SHP77 (cell line): ENCODE measurements at places on chromosomes 13 and 19.

DNA sequence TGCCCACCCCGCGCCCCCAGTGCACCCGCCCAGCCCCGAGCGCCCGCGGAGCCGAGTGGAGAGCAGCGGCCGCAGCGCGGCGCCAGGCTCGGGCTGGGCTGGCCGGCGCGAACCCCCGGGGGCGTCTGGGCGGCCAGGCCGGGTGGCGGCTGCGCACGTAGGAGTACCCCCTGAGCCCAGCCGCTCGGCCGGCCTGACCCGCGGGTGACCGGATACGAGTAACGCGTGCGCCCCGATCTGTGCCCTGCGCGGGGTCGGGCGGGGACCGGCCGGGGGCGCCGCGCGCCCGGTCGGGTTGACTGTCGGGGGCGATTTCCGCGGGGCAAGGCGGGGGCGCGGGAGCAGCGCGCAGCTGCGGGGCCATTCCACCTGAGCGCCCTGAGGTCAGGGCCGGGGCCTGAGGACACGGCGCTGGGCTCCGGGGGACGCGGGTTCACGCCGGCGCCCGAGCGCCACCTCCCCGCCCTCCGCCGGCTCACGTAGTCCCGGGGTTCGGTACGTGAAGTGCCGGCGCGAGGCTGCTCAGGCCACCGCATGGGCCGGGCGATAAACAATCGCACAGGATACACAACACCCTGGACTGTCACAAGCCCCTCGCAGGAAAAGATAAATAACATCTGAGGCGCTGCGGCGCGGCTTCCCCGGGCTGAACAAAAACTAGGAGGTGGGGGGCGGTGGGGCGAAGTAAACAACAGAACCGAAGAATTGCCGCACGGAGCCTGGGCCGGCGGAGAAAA lies 37.6 kb upstream of the FLT1 start:
- no peak for DNase-seq

- no peak for DNase-seq
These were observed 5.0 kb downstream of the PAK4 start for GRCh38 chr19:39130337-39131254.

- DNase-seq: no peak
These were observed 19.8 kb upstream of the ISYNA1 start for GRCh38 chr19:18457483-18458331.

DNA sequence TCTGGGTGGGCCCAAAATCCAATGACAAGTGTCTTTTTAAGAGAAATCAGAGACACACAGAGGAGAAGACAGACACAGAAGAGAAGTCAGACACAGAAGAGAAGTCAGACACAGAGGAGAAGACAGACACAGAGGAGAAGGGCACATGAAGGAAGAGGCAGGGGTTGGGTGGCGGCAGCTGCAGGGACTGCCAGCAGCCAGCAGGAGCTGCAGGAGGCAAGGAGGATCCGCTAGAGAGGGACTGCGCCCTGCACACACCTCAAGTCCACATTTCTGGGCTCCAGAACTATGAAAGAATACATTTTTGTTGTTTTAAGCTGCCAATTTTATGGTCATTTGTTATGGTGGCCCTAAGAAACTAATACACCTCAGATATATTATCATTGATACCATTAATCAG lies 140.6 kb downstream of the ZIC5 start:
- DNase-seq: no peak

GRCh38 chr19:11423164-11423790 lies 4.2 kb upstream of the RGL3 start:
- DNase-seq: no peak

- DNase-seq: no peak
These were observed 151.7 kb downstream of the EFNB2 start for GRCh38 chr13:106383791-106384190.

GRCh38 chr13:66860878-66861417 lies 369.2 kb downstream of the PCDH9 start:
- no peak for DNase-seq

GRCh38 chr19:10927730-10928562 lies 493 bp downstream of the YIPF2 start:
- DNase-seq: no peak

DNA sequence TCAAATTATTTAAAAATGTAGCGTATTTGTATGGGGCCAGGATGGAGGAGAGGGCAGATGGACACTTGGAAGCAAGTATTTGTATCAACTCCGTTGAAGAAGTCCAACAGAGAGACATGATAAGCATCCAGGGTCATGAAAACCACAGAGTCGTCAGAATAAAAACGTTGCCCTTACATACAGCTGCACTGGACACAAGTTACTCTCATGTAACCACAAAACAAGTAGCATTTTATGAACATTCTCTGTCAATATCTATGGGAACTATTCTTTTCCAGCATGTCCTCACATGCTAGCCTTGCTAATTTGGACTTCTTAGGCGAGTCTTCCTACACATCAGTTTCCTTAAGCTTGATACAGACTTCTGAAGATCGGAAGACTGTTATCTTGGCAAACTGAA lies 35.0 kb downstream of the EFNB2 start:
- DNase-seq: no peak

GRCh38 chr19:32357720-32358119 lies 12.3 kb downstream of the ZNF507 start:
- no peak for DNase-seq

GRCh38 chr19:42151782-42152684 lies 19.8 kb upstream of the POU2F2 start:
- no peak for DNase-seq

- DNase-seq: no peak
These were observed 8.4 kb downstream of the PLEKHF1 start for GRCh38 chr19:29673451-29674371.

DNA sequence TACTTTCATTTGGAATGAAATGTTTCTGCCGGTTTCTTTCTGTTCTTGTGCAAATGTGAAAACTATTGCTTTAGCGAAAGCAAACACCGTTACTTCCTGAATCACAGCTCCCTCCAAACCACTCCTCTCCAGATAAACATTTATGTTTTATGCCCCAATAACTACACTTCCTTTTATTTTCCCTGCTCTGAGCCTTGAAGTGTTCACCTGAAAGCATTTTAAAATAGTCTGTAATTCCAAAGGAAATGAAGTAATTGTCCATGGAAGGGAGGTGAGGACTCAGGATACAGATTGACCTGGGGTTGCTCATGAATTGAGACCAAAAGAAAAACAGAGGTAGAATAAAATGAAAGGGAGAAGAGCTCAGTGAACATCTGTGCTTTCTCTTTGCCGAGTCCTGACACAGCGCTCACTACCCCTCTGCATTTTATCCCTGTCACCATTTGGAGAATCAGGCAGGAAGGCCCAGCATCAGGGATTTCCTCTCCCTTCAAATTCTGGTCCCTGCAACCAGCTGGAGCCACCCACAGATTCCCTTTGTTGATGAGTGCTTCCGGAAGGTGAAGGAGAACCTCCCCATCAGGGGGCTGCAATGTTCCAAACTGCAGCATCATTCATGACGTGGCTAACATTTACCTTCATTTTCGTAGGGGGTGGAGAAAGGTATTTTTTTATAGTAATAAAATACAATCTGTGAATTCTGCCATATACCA lies 171.9 kb downstream of the ITGBL1 start:
- peak; percentile 86 for DNase-seq

- DNase-seq: no peak
These were observed 15.0 kb downstream of the TMTC4 start for GRCh38 chr13:100659578-100659977.

DNA sequence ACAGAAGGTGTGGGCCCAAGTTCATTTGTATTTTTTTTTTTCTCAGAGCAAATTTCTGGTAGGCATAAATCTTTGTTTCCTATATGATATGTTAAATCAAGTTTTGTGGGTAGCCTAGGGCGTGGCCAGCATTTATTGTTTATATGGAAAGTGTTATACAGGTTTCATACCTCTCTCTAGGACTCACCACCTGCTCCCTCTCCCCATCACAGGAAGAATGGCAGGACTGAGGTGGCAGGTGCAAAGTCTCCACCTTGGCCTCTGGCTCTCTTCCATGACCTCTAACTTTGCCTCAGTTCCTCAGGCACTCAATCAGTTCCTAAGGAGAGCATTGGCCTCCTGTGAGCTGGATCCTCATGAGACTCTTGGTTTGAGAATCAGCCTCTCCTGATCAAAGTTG lies 172.3 kb upstream of the TSC22D1 start:
- no peak for DNase-seq

DNA sequence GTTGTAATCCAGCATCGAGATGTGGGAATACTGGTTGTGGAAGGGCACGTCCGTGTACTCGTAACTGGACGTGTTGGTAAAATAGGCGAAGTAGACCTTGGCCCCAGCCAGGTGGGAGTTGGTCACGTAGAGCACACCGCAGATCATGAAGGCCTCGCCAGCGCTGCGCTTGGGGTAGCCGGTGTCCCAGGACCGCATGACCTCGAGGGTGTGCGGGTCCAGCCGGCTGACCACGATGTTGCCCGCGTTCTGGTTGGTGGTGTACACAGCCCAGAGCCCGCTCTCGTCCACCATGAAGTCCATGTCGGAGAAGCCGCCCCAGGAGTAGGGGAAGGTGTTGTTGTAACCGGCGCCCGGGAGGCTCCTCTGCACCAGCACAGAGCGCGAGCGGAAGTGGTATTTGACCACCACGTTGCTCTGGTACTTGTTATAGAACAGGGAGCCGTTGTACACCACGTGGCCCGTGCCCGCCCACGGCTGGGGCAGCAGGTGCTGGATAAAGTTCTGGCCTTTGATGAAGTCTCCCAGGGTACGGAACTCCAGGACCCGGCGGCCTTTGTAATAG lies 19.2 kb downstream of the PIN1 start:
- no peak for DNase-seq

- no peak for DNase-seq
These were observed 171.7 kb downstream of the LACC1 start for GRCh38 chr13:44051405-44051804.

DNA sequence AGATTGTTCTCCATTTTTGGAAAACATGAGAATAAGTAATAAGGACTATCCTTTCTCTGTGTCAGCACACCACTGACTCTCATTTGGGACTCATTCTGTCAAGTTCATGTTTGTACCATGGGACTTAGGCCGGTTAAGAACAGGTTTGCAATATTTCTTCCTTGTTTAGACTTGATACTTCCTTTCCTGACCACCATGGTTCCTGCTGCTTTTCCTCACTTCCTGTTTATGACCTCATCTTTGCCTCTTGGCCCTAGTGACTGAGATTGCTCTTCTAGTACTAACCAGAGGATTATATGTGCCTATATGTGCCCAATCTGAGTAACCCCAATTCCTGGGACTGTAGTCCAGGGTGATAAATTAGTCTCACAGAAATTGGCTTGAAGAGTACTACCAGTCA lies 32.5 kb upstream of the NDFIP2 start:
- no peak for DNase-seq

DNA sequence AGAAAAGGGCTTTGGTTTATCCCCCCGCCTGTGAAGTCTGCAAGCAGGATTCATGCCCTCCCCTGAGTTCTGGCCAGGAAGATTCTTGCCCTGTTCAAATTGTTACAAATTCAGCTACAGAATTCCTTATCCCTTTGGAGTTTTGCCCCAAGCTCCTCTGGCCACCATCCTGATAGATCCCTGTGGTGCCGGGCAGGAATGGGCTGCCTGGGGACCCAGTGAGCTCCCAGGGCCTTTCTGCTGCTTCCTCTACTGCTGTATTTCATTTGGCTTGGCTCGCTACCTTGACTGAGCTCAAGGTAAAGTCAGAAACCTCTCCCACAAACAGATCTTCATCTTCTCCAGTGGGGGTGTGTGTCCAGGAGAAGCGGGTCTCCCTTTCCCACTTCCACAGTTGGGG lies 194.6 kb upstream of the NBEA start:
- DNase-seq: no peak

DNA sequence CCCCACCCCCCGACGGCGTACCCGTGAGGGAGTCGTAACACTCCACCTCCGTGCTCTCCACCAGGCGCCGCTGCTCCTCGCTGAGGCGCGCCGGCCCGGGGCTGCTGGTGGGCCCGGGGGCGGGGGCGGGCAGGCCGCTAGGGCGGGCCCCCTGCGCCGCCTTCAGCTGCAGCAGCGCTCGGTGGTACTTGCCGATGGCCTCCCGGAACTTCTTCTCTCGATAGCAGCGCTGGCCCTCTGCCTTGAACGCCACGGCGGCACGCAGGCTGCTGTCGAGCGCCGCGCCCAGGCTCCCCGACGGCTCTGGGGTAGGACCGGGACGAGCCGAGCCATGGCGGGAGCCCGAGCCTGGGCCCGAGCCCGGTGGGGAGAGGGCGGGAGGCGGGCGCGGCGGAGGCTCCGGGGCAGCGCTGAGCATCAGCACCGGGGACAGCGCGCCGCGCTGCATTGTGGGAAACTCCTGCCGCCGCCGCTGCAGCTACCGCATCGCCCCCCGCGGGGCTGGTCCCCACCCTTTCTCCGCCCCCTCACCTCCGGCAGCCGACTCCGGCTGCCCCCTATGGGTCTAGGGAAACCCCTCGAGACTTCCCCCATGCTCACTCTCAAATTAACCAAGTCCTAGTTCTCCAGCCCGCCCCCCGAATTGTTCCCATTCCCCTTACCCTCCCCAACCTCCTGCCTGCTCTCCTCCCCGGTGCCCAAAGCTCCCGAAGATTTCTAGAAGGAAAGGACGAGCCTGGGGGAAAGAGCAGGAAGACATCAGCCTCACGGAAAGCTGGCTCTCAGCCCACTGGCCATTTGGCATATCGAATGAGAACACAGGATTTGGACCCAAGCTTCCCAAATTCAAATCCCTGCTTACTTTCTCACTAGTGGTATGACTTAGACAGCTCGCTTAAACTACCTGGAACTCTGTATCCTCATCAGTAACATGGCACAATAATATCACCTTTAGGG lies at the start of gene TTC9B:
TTC9B (minus strand) TSS at position 451 of the 957 bp plus-strand sequence; CDS start at position 448, 3 bp downstream.
- DNase-seq: no peak

DNA sequence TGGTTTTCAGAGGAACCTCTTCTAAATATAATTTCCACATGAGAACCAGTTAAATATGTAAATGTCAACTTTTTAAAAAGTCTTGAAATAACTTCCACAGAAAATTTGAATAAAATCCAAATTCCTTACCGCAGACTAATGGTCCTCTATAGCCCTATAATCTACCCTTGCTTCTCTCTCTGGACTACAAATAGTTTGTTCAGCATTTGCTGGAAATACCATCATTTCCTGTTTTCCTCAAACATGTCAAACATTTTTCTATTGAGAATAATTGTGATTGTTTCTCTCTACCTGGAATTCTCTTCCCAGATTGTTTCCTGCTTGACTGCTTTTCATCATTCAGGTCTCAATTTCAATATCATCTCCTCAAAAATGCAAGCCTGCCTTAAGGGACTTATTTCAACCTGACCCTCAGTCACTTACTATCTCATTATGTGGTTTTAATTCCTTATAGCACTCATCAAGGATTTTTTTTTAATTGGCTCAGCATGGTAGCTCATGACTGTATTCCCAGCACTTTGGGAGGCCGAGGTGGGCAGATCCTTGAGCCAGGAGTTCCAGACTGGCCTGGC lies 898.9 kb upstream of the MIR17HG start:
- DNase-seq: no peak

DNA sequence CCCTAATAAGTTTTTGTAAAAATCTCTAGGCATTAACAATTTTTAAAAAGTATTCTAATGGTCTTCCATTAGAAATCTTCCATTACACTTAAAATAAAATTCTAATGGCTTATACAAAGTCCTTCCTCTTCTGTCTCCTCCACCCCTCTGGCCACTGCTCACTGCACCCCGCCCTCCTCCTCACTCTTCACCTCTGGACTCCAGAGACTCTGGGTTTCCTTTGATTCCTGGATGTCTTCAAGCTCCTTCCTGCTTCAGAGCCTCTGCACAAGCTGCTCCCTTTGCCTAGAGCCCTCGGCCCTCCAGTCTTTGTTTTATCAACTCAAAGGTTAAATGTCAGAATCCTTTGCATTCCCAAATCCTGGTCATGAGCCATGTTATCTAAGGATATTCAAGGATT lies 20.8 kb downstream of the TNFSF14 start:
- no peak for DNase-seq
